ENCODE measurements at places on chromosomes 3 and 15.
A peak's percentile ranks its signal among the peaks of the same experiment; 100 is the strongest.

- no peak for DNase-seq
Measured at GRCh38 chr3:110955301-110955880, 116.2 kb upstream of the NECTIN3 start.

GRCh38 chr3:136546720-136547119 lies 205.5 kb downstream of the STAG1 start:
- no peak for DNase-seq

GRCh38 chr3:179451265-179452175 lies at the start of gene GNB4:
Gene GNB4 (minus strand): TSS chr3:179451470. CDS start chr3:179426200, 25,270 bp downstream.
- DNase-seq = peak; percentile 1

GRCh38 chr15:77493324-77493907 lies 72.7 kb downstream of the HMG20A start:
- no peak for DNase-seq

DNA sequence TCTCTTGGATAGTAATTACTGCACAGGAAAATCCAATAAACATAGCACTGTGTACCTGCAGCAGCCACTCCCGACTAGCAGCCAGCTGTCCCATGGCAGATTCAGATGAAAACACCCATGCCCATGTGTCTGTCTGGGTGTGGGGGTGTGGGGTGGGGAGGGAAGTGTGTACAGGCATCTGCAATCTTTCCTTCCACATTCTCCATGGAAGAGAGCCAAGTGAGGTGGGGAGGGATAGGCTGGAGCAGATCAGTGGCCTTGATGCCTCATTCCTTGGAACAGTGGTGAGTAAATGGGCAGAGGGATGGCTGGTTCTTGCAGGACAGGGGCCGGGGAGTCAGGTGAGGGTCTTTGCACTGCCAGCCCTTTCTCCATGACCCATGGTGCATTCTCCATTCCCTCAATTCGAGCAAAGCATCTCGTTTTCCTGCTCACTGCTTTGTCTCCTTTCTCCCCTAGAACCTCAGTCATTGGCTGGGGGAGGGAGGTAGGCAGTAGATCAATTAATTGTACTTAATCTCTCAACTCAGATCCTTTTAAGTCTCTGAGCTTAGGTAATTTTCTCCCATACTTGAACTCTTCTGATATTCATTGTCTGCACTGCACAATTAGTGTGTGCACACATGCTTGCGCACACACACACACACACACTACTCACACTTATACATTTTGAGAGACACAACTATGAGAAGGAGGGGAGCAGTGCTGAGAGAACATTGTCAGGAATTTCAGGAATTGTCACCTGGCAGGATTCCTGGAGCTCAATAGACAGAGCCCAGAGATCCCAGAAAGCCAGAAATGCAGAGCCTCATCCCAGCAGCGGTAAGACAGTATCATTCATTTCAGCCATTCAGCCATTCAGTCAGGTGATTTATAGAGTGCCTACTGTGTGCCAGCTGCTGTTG lies 31.9 kb downstream of the PDIA5 start:
- no peak for DNase-seq

- no peak for DNase-seq
Measured at GRCh38 chr3:139301183-139301582, 42.6 kb upstream of the MRPS22 start.

GRCh38 chr15:72161361-72162132 lies 36.0 kb downstream of the GRAMD2A start:
- no peak for DNase-seq

DNA sequence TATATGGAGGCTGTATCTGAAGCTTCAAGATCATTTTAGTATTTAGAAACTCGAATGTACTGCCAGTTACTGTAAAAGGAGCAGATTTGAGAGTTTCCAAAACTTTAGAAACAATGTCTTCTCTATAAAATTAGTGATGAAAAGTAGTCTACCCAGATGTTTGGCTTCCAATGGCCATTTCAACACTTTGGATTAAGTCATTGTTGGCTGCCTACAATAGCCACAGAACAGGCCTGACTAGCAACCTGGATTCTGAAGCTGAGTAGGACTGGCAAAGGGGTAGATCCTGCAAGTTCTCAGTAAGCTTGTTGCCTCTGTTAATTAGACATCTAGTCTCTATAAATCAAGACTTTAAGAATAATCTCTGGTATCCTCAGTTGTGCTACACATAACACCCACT lies 239.0 kb upstream of the KCNMB2 start:
- no peak for DNase-seq

- DNase-seq = no peak
Measured at GRCh38 chr3:70811880-70812279, 499.4 kb upstream of the MDFIC2 start.

DNA sequence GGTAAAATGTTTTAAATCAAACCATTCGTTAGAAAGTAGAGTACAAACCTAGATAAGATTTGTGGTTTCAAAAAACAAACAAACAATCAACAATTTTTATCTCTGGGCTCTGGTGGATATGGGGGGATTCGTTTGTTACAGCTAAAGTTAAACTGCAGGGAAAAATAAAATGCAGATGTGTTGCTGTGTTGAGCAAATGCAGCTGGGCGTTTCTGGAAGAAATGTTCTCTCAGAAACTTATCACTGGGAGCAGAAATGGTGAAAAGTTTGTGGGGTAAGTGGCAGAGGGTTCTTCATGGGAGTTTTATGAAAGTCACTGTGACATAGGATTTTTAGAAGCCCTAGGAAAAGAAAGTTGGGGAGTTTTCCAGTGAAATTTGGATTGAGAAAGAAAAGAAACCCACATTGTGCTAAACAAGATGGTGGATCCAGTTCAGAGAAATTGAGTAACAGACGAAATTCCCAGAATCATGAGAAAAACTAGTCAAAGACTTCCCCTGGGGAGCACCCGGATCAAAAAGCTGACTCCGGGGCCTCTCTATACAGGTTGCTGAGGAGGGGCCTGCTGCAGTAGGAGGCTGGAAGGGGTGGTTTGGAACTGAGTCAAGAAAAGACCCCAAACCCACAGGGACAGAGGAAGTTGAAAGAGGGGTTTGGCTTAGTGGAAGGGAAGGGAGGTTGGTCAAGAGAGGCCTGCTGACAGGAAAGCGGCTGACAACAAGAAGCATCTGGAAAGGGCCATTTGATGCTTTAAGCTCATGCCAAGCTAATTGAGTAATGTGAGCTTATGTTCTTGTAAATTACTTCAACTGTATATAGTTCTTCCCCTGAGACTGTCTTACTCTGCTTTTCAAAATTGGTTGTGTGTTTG lies 108.7 kb downstream of the RARB start:
- no peak for DNase-seq

- no peak for DNase-seq
Measured at GRCh38 chr15:42402455-42403205, 43.3 kb downstream of the CAPN3 start.

- no peak for DNase-seq
Measured at GRCh38 chr15:98043160-98044014, 82.9 kb downstream of the ARRDC4 start.

DNA sequence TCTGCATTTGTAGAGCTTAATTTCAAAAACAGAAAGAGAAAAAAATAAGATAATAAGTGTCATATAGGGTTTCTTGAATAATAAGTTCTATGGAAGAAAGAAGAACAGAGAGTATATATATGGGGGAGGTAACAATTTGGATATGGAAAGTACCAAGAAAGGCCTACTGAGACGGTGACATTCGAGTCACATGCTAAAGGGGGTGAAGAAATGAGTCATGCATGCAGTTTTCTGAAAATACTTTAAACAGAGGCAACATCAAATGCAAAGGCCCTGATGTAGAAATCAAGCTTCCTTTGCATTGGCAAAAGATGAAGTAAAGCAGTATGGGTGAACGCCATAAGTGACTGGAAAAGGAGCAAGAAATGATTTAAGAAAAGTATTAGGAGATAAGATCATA lies 371.6 kb upstream of the ZNF385D start:
- no peak for DNase-seq

GRCh38 chr3:66597308-66597863 lies 96.6 kb upstream of the LRIG1 start:
- no peak for DNase-seq

GRCh38 chr15:57516327-57517029 lies 75.2 kb upstream of the MYZAP start:
- DNase-seq = no peak

- no peak for DNase-seq
Measured at GRCh38 chr3:193348686-193349085, 29.9 kb downstream of the ATP13A5 start.

All from activated T-helper 9 cell treated with anti-CD3 and anti-CD28 coated beads, Interleukin-2, amount 50 U/mL, for 16 hours (primary cell).